ENCODE measurements at places on chromosomes 6 and 20. TPM values are rescaled to one million over a fixed set of nuclear protein-coding genes. Genes with fewer than 3 reads are reported as not detected.

RPS6KA2 gene
- total RNA-seq, result 28.1 TPM

SDCBP2 gene
- 11.5 TPM for total RNA-seq

ARMC2 gene
- 2.2 TPM for total RNA-seq

- no peak for DNase-seq
These were observed 50.3 kb upstream of the LY86 start for GRCh38 chr6:6538261-6538660.

- DNase-seq, result no peak
These were observed 769 bp upstream of the PDYN start for GRCh38 chr20:1994627-1995026.

DNA sequence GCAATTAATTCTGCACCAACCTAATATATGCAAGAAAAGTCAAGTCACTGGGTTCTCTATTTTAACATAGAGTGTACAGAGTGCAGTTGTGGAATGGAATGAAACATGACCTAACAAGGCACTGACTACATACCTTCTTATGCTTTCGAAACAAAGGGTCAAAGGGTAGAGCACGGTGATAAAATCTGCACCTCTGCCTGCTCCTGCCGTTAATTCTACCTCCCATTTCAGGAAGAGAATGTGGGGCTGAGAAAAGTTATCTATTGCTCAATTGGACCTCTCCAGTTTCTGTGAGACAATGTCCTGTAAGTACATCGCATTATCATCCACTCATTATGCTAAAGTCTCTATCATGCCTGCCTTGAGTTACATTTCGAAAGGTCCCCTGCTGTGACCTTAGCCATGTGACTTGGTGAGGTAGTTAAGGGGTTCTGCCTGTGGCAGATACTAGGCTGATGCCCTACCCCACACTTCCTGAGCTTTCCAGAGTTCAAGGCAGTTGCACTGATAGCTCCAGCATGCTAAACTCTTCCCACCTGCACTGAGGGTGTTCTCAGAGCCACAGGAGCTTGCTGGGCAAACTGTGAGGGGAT, 14.0 kb upstream of the MOCS1 start:
- no peak for DNase-seq

GRCh38 chr6:3088446-3088845, 20.2 kb downstream of the RIPK1 start:
- no peak for DNase-seq

DNA sequence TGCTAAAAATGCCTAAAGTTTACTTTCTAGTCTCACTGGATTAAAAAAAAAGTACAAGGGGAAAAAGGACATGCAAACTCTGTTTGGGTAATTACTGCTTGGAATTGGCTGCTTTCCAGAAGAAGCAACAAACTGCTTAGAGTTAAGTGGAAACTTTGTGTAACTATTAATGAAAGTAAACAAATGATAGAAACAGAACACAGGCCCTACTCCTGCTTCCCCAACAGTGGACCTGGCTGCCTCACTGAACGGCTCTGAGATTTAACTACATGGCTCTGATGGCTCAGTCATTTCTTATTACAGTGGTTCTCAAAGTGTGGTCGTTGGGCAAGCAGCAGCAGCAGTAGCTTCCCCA, 108.5 kb downstream of the MAN1A1 start:
- no peak for DNase-seq

GRCh38 chr6:3725145-3726047, 26.1 kb downstream of the PXDC1 start:
- no peak for DNase-seq

DNA sequence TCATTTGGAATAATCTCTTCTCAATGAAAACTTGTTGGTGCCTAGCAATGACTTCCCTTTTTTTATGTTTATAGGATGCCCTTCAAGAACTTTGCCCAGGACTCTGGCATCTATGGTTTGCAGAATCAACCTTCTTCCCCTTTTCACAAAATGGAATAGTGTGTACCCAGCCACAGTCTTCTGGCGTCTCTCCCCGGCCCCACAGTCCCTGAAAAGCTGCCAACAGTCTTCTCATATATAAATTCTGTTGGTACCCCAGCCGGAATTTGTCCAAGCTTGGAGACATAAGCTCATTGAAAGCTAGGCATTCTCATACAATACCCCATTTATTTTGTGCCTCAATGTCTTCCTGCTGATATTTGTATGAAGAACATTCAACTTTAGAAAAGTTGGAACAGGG, 26.4 kb upstream of the MCM3 start:
- no peak for DNase-seq

- DNase-seq, result no peak
These were observed 193.4 kb upstream of the PREP start for GRCh38 chr6:105596284-105596755.

- DNase-seq, result no peak
These were observed 858 bp downstream of the BCAS1 start for GRCh38 chr20:54069501-54069971.
